Stimulated activated CD8-positive, alpha-beta memory T cell treated with anti-CD3 and anti-CD28 coated beads, Interleukin-4, amount 100 ng/mL, for 1 hour (primary cell): ENCODE measurements at places on chromosomes 6 and 20.

DNA sequence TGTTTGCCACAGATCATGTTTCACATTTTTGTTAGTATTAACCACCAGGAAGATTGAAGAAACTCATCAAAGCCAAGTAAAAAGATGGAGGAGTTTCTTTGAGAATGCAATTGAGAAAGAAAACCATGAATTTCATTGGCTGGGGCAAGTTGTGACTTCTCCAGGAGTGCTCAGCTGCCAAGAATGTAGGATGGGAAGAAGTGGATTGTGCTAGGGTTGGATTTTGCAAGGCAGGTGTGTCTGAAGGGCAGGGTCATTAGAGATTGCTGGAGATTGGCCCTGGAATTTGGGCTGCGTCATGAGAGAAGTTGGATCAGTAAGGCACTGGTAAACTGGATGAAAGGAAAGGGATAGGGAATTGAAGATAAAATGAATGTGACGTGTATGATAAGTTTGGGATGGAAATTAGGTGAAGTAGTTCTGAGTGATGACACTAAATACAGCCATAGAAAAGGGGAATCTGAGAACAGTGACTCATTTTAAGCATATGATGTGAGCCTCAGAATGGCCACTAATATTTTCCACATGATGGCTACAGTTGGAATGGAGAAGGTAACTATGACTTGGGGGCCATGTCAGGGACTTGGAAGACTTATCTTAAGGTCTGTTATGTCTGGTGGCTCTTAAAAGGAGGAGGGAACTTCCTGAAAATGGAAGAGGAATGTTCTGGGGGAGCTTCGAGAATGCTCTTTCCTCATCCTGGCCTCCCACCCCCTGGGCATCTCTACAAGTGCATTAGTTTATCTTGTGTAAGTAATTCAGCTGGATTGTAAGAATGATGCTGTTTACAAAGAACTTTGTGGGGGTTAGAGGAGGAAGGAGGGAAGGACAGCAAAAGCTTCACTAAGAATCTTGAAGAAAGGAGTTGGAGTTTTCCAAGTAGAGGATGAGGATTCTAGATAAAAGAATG, 27.8 kb upstream of the ERVFRD-1 start:
- DNase-seq: no peak

- no peak for DNase-seq
These were observed 50.6 kb downstream of the GJA10 start for GRCh38 chr6:89944826-89945407.

- no peak for DNase-seq
These were observed 63.0 kb downstream of the PTPN1 start for GRCh38 chr20:50572938-50573777.

GRCh38 chr6:156780102-156780641, 3.0 kb downstream of the ARID1B start:
- no peak for DNase-seq

- no peak for DNase-seq
These were observed 39.1 kb upstream of the ANKEF1 start for GRCh38 chr20:9995510-9996272.

- no peak for DNase-seq
These were observed 10.2 kb downstream of the SYNDIG1 start for GRCh38 chr20:24479595-24479994.
